CD4-positive, alpha-beta T cell treated with Interleukin-4 for 4 hours (primary cell): ENCODE measurements at places on chromosomes 12 and 14.

DNA sequence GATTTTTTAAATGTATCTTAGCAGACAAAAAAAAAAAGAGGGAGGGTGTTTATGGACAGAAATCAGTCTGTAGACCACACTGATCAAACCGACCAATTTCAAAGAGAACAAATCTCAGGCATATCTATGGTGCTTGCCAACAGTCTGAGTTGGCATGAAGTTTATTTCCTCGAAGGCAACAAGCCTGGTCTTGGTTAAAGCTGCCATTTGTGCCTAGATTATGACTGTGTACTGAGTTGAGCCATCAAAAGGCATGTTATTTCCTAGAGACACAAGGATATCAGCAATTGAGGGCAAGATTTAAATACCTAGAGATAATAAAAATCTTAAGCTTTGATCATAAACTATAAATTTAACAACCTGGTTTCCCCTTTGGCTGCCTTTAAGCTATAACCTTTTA lies 119.2 kb downstream of the SLC2A13 start:
- DNase-seq, result no peak

DNA sequence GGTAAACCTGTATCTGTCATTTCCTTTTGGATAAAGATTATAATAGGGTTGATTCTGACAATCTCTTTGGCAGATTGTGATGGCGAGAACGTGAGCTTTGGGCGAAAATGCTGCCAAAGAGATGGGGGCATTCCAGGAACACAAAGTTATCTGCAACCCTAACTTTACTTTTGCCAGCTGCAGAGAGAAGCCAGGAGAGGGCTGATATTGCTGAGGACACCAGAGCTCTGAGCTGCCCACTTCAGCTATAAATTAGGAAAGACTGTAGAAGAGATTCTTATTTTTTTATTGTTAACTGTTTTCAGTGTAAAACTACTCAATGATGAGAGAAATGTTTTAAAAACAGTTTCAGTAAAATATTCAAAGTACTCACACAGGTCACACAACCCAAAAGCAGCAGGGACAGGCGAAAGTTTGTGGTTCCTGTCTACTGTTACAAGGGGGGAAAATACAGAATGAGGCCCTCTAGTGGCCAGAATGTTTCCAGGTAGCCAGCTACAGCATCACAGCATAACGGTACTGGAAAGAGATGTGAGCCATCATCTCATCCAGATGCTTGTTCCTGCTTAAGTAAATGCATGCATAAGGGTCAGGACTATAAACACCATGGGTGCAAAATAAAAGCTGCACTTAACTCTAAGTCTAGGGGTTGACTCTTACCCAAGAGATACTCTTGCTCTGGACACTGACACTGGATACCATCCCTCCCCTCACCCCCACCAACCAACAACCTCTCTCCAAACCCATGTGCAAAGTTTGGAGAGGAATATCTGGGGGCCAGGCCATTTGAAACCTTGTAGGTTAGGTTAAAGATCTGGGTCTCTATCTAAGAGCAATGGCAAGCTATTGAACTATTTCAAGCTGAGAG lies 498.4 kb downstream of the RMST start:
- DNase-seq, result peak; percentile 1

- no peak for DNase-seq
Measured at GRCh38 chr12:68530965-68531364, 79.7 kb upstream of the RAP1B start.

GRCh38 chr12:128639089-128639488 lies 184.7 kb downstream of the SLC15A4 start:
- no peak for DNase-seq

- no peak for DNase-seq
Measured at GRCh38 chr14:28375295-28375694, 391.3 kb upstream of the FOXG1 start.

DNA sequence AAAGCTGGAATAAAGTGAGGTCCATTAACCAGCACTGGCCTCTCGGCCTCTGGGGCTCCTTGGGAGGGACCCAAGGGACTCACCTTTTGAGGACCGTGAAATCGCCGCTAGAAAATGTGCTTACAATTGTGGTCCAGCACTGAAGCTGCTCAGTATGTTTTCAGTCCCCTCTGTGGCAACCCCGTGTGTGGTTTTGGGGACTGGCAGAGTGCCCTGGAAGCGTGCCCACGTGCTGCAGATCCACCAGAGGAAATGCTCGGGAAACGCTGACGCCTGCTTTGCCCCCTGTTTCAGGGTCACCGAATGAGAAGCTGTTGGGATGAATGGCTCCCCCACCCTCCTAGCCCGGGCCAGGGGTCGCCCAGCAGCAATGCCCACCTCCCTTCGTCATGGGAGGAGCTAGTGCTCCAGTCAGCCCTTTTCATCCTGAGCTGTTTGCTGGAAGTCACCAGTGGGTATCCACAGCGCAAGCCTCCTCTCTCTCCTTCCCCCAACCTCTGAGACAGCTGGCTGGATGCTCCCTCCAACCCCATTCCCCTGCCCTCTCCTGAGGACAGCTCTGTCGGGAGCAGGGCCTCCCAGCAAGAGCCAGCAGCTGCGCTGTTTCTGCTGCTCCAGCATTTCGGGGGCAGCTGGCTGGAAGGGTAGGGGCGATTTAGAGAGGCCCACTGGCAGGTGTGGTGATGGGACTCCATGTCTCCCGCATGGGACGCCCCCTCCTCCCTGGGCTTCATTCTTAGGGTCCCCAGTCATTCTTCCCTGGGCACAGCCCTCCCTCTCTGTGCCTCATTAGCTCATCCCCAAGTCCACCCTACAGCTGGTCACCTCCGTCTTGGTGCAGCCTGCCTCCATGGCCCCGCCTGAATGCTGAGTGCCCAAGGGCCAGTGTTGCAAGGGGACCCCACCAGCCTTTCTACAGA lies 33.2 kb upstream of the PPP1R13B start:
- peak; percentile 4 for DNase-seq

DNA sequence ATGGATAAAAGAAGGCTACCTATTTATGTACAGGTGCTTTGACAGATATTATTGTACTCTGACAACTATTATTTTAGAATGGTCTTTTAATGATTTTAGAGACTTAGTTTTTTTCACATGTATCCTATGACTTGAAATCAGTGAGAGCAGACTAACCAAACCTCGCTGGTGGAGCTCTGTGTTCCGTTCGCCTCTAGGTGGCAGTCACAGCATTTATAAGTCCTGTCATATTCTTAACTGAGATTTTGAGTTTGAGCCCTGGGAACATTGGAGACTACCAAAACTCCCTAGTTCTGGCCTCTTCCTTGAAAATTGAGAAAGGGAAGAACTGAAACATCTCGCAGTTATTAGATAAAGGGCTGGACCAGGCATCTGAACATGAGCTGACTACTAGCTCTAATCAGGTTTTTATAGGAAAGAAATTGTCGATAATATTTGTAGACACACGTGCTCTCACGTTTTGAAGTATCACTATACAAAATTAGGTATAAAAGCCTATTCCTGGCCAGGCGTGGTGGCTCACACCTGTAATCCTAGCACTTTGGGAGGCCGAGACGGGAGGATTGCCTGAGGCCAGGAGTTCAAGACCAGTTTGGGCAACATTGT lies 48.3 kb downstream of the TTLL5 start:
- DNase-seq, result peak; percentile 57
